ENCODE measurements at places on chromosomes 7 and 10. TPM values are rescaled to one million over a fixed set of nuclear protein-coding genes. Genes with fewer than 3 reads are reported as not detected.

DNA sequence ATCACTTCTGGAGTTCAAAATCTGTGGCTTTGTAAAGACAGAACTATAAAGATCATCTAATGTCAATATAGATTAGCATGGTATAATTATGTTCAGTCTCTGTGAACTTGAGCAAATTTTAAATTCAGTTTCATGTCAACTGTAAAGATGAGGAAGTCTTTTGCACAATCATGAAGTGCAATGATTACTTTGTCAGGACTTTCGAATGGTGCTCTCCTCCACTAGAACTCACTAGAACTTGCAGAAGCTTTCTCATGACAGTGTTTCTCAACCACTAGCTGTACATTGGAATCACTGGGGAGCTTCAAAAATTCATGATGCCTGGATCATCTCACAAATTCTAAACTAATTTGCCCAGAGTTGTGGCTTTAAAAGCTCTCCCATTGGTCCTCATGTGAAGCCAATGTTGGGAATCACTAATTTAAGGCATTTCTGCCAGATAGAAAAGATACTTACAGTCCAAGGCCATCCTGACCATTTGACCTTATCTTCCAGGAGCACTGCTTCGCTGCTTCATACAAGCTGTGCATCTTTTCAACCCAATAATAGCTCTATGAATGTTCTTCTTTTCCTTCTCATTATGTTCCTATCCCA is 12.9 kb downstream of the OR2AE1 start:
- no peak for DNase-seq

DNA sequence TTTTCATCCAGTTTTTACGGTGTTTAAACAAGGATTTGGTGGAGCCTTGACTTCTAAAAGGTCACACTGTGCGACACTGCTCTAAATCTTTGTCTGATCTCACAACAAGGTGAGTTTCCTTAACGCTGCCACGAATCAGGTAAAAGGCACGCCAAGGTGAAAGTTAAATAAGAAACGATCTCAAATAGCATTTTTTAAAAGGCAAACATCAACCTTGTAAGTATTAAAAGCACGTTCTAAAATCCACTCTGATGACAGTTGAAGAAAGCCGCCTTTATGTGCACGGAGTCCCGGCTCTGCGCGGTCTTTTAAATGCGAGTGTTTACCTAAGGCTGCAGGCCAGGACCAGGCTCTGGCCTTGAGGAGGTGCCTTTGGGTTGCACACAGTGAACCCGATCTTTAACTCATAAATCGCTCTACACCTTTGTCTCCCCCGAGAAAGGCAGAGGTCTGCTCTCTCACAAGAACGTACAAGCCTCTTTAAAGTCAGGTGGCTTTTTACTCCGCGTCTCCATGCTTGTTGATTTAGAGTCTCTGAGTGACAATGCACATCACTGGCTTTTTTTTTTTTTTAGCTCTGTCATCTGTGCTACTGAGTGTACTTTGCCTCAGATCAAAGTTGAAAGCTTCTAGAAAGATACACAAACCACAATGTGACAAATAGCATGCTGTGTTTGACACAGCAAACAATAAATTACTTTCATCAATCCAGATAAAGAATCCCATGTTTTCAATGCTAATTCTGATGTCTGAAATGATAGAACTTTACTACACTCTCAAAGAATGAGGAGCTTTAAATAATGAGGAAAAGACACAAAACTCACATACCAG is 25.9 kb upstream of the RNF32 start:
- no peak for DNase-seq

DNA sequence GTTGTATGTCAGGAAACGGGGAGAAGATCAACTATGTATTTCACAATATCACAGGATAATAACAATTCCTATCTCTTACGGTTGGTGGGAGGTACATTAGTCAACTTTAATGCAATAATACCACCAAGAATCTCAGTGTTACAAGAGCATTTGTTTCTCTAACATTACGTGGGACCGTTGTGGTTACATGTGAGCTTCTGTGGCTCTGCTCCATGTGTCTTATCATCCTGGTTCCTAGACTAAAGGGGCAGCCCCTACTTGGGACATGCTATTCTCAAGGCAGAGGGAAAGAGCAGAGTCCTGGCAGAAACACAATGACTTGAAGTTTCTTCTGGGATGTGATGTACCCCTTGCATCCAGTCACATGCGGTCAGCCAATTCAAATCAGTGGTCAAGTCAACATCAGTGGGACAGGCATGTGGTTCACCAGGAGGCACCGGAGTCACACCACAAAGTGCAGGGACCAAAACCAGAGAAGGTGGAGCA is 2.5 kb upstream of the ZNF22 start:
- peak; percentile 75 for DNase-seq

DNA sequence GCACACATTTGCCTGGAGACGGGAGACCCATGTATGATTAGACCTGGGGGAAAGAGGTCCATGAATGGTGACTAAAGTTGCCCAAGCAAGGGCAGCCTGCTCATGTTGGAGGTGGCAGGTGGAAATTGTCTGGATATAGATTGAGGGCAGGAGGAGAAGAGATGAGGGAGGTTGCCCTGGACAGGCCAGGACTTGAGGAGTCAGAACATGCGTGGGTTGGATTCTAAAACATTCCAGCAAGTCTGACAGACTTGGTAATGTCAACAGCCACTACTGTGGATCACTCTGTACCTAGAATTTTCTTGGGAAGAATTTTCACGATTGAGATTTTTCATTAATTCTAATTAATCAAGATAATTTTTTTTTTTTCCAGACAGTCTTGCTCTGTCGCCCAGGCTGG is 19.1 kb upstream of the SVOPL start:
- no peak for DNase-seq

GRCh38 chr10:59627366-59628018 is 82.2 kb downstream of the SLC16A9 start:
- no peak for DNase-seq

GRCh38 chr7:51290702-51291540 is 25.7 kb downstream of the COBL start:
- no peak for DNase-seq

DNA sequence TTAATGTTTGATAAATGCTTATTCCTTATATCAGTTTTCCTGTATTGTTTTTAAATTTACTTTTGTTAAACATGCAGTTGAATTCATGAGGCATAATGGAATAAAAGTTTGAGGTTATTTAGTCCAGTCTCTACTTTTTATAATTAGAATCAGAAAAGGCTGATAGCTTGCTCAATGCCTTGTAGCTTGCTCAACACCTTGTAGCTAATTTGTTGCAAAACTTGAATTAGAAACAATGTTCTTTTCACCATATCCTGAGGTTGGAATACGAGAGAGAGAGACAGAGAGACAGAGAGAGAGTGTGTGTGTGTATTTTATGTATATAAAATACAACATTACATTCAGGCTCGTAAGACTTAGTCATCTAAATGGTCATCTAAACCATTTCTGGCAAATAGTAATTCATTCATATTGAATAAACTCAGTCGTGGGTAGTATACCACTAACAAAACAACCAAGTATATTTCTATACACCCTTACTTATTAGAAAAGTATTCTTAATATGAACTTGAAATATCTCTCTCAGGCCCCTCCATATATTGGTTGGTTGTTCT is 243.5 kb downstream of the ADK start:
- no peak for DNase-seq

DNA sequence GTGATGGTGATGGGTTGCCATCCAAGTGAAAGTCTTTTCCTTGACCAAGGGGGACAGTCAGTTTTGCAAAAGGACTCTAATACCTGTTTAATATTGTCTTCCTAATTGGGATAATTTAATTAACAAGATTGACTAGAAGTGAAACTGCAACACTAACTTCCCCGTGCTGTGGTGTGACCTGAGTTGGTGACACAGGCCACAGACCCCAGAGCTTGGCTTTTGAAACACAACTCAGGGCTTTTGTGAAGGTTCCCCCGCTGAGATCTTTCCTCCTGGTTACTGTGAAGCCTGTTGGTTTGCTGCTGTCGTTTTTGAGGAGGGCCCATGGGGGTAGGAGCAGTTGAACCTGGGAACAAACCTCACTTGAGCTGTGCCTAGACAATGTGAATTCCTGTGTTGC is 6.9 kb downstream of the PPIF start:
- no peak for DNase-seq

- DNase-seq: no peak
Measured at GRCh38 chr10:52082307-52082706, 231.8 kb upstream of the DKK1 start.

DNA sequence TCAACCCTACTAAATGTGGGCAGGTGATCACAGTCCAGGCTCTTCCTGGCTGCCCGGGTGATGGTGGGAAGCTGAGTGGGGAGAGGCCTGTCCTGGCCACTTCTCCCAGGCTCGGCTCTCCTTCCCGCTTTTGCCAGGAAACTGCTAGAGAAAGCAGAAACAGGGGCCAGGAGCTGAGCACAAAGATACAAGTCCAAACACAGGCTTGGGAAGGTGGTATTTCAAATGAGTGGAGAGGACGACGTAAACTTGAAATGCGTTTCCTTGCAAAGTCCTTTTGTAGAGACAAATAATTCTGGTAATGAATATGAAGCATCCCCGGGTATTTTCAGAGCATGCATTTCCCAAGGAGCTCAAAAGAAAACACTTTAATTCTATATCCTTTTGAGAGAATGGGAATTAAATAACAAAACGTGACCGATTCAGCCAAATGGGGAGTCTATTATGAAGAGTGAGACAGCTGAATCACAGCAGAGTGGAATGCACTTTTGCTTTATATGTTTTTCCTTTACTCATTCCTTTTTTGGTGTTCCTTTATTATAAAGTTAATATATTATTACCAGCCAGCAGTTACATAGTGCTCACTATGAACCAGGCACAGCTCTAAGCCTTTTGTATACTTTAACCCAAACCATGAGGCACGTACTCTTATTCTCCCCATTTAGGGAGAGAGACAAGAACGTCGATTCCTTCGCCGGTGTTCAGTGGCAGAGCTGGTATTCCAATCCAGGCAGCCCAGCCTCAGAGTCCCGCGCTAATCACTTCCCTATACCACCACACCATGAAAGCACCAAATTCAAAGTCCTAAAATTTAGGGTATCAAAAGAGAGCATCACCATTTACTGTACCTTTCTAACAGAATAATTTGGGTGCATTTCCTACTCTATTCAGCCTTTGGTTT is 218.2 kb upstream of the KLF14 start:
- DNase-seq: no peak

DNA sequence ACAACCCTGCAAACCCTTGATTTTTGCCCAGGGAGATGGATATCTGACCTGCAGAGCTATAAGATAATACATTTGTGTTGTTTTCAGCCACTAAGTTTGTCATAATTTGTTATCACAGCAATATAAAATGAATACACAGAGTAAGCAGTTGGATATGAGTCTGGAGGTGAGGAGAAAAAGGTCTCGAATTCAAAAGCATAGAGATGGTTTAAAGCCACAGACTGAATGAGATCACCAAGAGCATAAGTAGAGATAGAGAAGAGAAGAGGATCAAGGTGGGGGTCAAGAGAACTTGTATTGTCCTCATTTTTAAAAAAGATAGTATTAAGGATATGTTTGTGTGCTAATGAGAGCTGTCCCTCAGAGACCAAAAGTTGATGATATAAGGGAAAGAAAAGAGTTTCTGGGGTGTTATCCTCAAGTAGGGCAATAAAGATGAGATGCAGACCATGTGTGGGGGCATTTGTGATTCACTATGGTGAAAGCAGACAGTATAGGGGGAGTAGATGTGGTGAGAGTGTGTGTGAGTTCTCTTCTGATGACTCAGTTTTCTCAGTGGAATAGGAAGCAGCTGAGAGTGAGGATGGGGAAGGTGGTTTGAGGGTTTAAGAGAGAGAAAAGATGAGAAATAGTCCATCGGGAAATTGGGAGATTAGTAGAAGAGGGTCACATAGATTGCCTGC is 25.8 kb upstream of the PCGF5 start:
- DNase-seq: no peak

GRCh38 chr10:6236349-6237198 is 33.8 kb downstream of the PFKFB3 start:
- peak; percentile 66 for DNase-seq

- DNase-seq: no peak
Measured at GRCh38 chr7:144037414-144038035, 11.2 kb upstream of the OR2A5 start.

DNA sequence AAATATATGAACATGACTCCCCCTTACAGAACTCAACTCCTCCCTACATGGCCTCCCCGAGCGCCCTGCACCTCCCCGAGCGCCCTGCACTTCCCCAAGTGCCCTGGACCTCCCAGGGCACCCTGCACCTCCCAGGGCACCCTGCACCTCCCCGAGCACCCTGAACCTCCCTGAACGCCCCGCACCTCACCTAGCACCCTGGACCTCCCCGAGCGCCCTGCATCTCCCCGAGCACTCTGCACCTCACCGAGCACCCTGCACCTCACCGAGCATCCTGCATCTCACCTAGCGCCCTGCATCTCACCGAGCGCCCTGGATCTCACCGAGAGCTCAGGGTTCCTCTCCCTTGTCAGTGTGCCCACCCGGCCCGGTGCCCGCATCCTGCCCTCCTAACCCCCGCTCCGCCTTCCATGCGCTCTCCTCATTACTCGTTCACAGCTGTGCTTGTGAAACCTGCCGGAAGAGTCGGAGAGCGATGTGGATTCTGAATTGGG is 134.3 kb downstream of the ACTR3B start:
- DNase-seq: no peak

GRCh38 chr10:3538656-3539531 is 246.1 kb downstream of the KLF6 start:
- peak; percentile 93 for DNase-seq

GRCh38 chr10:33725430-33725829 is 391.0 kb upstream of the NRP1 start:
- no peak for DNase-seq

GRCh38 chr7:108824840-108825580 is 255.3 kb downstream of the DNAJB9 start:
- peak; percentile 84 for DNase-seq

GRCh38 chr10:110036640-110037039 is 28.9 kb downstream of the ADD3 start:
- no peak for DNase-seq

SEC31B gene
- 9.5 TPM for total RNA-seq

KAT6B gene
- total RNA-seq: 35.0 TPM

CD36 gene
- 120 TPM for total RNA-seq

WDR37 gene
- total RNA-seq: 16.6 TPM

MORN4 gene
- 6.5 TPM for total RNA-seq

STN1 gene
- 18.6 TPM for total RNA-seq

CADPS2 gene
- 19.1 TPM for total RNA-seq

ZNF736 gene
- 15.7 TPM for total RNA-seq

HOXA2 gene
- 1.3 TPM for total RNA-seq

PRKCQ gene
- total RNA-seq: 0.74 TPM

PIP gene
- not detected for total RNA-seq

AKR1D1 gene
- total RNA-seq: not detected

All from posterior vena cava (tissue), 2 donors.